ENCODE measurements at places on chromosomes 4 and X.

GRCh38 chr4:176742211-176742610 is 50.5 kb downstream of the VEGFC start:
- no peak for DNase-seq

- DNase-seq, result no peak
Measured at GRCh38 chr4:123699880-123700771, 303.5 kb downstream of the SPRY1 start.

DNA sequence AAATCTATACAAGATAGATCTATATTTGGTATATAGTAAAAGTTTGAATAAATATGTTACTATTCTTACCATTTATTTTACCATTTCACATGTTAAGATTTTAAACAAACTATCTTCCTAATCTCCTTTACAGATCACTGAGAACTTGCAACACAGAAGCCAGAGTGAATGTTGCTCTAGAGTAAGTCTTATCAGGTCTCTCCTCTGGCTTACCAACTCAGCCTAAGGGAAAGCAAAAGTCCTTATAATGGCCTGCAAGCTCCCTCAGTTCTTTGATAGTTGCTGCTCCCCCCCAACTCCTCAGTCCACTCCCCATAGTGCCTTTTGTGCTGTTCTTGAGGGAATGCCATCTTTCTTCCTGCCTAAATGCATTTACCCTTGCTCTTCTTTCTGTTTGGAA is 25.7 kb upstream of the SLC7A11 start:
- no peak for DNase-seq

- DNase-seq, result no peak
Measured at GRCh38 chr4:36215627-36216026, 28.7 kb downstream of the ARAP2 start.

- no peak for DNase-seq
Measured at GRCh38 chrX:52933976-52934703, 24.2 kb downstream of the FAM156A start.

GRCh38 chr4:26372525-26373172 is 51.8 kb downstream of the RBPJ start:
- peak; percentile 35 for DNase-seq

DNA sequence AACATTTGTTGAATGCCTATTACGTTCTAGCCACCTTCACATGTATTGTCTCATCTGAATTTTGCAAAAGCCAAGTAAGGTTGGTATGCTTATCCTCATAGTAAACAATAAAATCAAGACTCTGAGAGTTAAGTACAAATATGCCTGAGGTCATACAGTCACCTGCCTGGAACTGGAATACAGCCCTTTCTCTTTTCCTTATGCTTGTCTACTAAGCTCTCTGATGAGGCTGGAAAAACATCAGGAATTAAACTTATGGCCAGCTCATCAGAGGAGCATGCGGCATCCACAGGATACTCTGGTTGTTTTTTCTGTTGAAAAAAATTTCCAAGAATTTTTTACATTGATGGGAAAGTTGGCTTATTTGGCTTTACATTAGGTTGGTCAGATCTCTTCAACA is 35.5 kb downstream of the NCAPG start:
- no peak for DNase-seq

GRCh38 chr4:39729557-39729956 is 31.6 kb downstream of the UBE2K start:
- no peak for DNase-seq

GRCh38 chr4:137543198-137543597 is 10.9 kb upstream of the PCDH18 start:
- no peak for DNase-seq

DNA sequence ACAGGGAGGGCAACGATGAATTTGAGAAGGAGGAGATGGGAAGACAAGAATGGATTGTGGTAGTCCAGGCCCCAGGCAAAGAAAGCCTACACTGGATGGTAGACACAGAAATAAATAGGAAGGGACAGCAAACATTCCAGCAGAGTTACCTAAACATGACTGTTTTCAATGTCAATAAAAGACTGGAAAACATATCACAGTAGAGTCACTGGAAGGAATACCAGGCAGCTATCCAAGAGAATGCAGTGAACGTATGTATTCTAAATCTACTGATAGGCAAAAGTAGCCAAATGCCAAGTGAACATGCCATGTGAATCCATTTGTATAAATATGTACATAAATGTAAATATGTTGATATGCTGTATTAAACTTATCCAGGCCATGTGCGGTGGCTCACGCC is 183.0 kb downstream of the PALLD start:
- no peak for DNase-seq

DNA sequence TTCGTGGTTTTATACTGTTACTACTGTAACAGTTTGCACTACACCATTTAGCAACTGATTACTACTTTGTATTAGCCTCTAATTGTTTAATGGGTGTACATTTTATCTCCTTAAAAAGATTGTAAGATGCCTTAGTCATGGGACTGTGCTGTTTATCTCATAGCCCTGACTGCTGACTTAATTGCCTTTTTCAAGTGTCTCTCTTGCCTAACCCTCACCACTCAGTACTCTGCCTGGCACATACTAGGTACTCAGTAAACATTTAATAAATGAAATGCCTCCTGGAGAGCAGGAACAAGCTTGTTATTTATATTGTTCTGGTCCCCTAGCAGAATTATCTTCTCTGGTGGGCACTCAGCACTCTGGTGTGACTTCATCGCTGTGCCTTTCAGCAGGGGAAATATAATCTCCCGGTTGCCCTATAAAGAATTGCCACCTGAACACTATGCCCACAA is 1.7 kb upstream of the STIM2 start:
- DNase-seq, result no peak

DNA sequence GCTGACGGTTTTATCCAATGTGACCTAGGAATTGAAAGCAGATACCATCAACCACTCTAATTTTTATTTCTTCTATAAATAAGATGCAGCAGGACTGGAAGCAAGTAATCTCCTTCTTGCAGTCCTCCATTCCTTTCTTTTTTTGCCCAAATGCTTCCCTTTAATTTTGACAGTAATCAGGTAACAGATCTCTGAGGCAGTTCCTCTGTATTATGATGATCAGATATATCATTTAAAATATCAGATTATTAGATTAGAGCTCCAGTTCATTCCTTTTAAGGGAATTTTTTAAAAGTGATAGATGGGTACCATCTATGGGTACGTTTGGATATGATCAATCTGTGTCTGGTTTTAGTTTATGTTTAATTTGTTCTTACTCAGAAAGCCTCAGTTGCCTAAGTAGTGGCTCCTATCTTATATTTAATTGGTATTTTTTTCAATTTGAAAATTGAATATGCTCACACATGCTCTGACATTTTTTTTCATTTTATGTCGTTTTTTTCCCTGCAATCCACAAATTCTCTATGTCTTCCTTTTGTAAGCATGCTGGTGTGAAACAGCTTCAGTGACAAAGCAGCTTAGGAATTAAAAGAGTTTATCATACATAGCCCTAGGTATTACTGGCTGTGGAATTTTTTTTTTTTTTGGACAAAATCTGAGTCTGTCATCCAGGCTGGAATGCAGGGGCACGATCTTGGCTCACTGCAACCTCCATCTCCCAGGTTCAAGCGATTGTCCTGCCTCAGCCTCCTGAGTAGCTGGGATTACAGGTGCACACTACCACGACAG is 73.7 kb upstream of the ANK2 start:
- DNase-seq, result no peak
